ENCODE measurements at places on chromosomes 5 and 9.

GRCh38 chr9:107637421-107638420 lies 148.2 kb upstream of the KLF4 start:
- DNase-seq = no peak

DNA sequence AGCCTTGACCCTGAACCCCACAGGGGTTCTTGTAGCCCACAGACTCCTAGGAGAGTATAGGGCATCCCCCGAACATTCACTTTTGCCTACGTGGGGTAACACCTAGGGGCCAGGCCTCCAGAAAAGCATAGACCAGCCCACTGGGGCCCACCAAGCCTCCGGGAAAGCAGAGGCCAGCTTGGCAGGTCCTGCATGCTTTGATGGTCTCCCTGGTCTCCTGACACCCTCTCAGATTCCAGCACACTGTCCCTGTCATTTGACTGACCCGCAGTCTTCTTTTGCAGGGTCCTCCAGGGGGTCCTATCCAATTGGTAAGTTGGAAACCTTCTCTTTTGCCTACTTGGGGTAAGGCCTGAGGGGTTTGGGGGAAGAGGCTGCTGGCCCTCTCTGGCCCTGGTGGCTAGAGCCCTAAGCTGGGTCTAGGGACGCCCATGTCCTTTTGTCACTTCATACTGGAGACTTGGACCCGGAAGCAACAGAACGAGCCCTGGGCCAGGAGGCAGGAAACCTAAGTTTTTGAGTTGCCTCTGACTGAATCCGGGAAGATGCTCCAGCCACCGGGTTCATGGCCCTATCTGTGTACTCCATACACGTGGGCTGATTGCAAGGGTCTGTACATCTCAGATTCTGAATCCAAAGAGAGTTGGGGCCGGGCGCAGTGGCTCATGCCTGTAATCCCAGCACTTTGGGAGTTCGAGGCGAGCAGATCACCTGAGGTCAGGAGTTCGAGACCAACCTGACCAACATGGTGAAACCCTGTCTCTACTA lies 20.9 kb upstream of the ORM1 start:
- no peak for DNase-seq

- DNase-seq = no peak
Measured at GRCh38 chr5:132279801-132280200, 14.4 kb upstream of the SLC22A4 start.

DNA sequence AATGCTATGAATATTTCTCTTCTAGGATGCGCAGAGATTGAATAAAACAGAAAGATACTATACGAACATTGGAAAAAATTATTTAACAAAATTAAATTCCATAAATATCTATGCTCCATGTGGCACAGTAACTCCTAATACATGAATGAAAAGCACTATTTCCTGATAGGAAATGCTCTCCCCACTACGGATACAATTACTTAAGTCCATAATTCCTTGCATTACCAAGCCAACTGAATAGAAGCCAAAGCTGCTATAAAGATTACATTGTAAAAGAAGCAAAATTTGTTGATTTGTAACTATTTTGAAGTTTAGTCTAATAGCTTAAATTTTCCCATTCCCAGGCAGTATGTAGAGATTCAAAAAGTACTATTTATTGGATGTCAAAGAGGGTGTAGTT lies 61.8 kb upstream of the SNX2 start:
- DNase-seq = no peak

- DNase-seq = no peak
Measured at GRCh38 chr9:28410411-28410810, 837.1 kb upstream of the C9orf72 start.

- DNase-seq = no peak
Measured at GRCh38 chr5:179275381-179275878, 69.8 kb downstream of the ADAMTS2 start.

DNA sequence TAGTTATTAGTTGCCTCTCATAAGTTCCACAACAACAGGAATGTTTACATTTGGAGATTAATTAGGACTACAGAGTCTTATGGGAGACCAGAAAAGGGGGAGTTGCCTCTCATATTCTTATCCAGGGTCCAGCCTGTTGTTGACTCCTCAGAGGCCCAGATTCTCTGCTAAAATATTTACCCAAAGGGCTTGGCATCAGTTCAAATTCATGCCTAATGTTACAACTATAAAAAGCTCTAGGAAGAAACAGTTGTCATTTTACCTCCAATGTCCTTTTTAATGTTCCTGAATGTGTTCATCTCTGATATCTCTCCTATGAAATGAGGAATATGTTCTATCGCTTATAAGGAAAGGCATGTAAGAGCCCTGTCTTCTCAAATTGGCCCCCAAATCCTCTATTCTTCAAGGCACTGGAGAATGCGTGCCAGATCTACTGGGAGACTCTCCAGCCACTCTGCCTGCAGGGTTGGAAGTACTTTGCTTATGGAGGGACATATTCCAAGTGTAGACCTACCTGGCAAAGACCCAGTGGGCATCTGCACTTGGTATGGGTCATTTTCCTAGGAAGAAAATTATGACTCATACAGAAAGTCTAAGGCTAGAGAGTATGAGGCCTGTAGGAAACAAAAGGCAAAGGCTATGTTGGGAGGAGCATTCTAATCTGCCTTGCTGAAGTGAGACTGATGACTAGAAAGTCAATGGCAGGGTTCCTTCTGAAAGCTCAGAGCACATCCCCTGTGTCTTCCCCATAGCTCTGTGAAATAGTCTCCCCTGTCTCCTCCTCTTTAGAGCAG lies 192.6 kb downstream of the ESM1 start:
- DNase-seq = no peak

- DNase-seq = no peak
Measured at GRCh38 chr9:133696071-133696472, 42.1 kb downstream of the SARDH start.

DNA sequence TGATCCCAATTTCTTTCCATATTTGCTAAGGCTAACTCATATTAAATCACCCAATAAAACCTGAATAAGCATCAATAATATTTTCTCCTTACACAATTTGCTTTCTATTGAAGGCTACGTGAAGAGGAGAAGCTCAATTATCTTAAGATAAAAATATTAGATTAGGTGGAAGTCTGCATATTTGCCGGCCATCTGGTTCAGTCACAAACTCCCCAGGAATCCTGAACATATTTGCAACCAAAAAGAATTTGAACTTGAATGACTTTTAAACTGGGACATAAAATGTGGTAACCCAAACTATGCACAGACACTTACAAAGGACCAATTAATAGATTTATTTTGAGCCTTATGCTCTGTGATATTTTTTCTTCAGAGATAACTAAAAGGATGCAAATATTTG lies 92.3 kb downstream of the HAPLN1 start:
- no peak for DNase-seq

DNA sequence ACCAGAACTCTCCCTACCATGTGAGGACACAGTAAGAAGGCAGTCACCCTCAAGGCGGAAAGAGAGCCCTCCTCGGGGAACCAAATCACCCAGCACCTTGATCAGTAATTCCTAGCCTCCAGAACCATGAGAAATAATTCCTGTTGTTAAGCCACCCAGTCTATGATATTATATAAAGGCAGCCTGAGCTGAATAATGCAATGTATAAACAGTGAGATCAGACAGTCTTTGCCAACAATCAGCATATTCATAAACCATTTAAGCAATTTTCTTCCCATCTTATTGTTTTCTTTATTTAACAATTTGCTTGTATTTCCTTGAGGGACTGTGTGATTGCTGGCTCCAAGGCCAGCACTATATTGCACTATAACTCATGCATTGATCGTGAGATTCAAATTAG lies 144.4 kb upstream of the DAPK1 start:
- DNase-seq = no peak

GRCh38 chr9:122883125-122883524 lies 22.0 kb downstream of the RC3H2 start:
- DNase-seq = no peak

DNA sequence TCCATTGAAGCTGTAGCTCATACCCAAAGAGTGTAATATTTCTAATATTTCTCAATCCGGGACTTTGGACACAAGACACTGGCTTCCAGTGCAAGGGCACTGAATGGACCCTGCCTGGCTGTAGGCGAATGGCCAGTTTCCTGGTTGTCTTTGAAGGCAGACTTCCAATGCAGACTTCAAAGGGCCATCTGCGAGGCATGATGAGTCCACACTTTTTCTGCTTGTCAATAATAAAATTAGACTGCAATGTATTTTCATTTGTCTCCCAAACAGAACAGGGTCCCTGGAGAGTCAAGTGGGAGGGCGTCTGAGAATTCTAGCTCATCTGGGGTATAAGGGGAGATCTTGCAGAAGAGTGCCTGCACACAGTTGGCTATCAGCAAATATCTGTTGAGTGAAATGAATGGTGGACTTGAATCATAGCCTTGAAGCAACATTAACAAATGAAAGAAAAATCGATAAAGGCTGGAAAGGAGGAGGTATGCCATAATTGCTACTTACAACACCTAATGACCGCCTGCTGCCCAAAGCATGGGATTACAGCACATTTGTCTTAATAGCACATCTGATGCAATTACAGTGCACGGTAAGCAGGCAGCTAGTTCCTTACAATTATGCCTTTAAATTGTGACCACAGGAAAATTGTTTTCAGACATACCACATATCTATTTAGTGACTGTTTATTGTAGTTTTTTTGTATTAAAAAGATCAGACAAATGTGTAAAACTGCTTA lies 137.5 kb downstream of the ARHGEF28 start:
- no peak for DNase-seq

DNA sequence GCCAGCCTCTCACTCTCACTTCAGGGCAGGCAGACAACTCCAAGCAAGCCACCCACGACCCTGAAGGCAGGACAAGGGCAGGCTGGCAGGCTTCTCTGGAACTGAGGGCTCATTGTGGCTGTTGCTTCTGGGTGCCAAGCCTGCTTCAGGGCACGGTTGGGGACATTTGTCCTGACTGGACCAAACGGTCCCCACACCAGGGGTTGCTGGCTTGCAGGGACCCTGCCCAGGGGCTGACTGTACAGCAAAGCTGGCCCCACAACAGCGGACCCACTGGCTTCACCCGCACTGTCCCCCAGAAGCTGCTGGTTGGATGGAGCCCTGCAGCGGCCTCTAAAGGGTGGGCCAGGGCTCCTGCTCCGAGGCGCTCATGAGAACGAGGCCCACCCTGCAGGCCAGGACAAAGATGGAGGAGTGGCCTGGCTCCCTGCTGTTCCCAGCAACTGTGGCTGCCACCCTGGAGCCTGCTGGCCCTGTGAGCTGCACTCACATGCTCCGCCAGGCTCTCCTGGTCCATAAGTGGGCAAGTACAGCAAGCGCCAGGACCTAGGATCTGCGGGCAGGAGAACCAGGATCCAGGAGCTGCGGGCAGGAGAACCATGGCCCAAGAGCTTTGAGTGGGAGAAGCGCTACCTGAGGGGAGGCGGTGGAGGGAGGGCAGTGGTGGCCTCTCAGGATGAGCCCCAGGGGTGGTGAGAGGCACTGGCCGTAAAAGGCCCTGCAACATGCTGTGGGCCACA lies 34.4 kb upstream of the NSMF start:
- no peak for DNase-seq

DNA sequence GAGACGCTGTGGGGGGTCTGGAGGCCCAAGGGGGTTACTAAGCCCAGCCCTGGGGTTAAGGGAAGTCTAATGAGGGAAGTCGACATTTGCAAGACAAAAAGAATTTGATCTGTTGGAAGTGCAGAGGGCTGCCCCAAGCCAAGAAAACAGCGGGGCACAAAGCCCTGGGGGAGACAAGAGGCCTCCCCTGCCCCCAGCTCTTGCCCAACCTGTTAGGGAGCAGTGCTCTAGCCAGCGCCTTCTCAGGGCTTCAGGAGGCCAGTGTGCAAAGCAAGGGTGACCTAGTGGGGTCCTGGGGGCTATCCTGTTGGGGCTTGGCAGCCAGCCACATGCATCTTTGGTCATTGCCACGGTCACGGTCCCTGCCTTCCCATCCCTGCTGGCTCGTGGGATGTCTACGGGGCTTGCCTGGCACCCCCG lies 25.2 kb downstream of the GFI1B start:
- DNase-seq = no peak

- DNase-seq = no peak
Measured at GRCh38 chr5:20570486-20570885, 582.5 kb upstream of the CDH18 start.

DNA sequence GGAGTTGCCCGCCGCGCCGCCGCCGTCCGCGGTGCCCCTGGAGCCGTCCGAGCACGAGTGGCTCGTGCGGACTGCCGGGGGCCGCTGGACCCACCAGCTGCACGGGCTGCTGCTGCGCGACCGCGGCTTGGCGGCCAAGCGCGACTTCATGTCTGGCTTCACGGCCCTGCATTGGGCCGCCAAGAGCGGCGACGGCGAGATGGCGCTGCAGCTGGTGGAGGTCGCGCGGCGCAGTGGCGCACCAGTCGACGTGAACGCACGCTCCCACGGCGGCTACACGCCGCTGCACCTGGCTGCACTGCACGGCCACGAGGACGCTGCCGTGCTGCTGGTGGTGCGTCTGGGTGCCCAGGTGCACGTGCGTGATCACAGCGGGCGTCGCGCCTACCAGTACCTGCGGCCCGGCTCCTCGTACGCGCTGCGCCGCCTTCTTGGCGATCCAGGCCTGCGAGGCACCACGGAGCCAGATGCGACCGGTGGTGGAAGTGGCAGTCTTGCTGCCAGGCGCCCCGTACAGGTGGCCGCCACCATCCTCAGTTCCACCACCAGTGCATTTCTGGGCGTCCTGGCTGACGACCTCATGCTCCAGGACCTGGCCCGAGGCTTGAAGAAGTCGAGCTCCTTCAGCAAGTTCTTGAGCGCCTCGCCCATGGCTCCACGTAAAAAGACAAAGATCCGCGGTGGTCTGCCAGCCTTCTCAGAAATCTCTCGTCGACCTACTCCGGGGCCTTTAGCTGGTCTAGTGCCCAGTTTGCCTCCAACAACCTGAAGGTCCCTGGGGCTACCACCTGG lies 1.6 kb downstream of the SOWAHA start:
- DNase-seq = no peak

GRCh38 chr9:70110194-70111041 lies 66.8 kb downstream of the MAMDC2 start:
- DNase-seq = no peak

DNA sequence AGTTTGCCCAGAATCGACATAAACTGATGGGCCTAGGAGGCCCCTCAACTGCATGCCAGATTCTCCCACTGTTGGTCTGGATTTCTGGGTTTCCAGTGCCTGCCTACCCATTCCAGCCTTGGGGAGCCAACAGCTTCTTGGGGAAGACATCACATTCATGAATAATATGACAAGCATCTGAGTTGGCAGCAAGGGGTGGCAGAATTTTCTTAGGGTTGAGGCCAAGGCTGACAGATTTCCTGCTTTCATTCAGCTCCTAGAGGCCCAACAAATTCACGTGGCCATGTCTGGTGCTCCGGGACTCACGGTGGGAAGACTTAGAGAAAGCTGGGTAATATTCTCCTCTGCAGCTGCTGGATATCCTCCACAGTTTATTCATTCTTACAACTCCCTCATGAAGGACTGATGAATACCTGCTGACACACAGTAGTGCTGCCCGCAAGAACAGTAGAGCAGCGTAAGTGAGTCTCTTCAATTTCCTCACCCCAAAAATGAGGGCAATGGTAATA lies 305.0 kb upstream of the TNC start:
- DNase-seq = no peak

Data from activated T-helper 1 cell treated with anti-CD3 and anti-CD28 coated beads, Interleukin-2, amount 50 U/mL, for 16 hours (primary cell).